Stimulated activated CD4-positive, alpha-beta T cell treated with anti-CD3 and anti-CD28 coated beads, Interleukin-1b, Interleukin-23, amount 100 ng/mL, for 1 hour (primary cell): ENCODE measurements at places on chromosomes 4 and X.

GRCh38 chr4:70927502-70928137 lies 25.5 kb downstream of the MOB1B start:
- no peak for DNase-seq

DNA sequence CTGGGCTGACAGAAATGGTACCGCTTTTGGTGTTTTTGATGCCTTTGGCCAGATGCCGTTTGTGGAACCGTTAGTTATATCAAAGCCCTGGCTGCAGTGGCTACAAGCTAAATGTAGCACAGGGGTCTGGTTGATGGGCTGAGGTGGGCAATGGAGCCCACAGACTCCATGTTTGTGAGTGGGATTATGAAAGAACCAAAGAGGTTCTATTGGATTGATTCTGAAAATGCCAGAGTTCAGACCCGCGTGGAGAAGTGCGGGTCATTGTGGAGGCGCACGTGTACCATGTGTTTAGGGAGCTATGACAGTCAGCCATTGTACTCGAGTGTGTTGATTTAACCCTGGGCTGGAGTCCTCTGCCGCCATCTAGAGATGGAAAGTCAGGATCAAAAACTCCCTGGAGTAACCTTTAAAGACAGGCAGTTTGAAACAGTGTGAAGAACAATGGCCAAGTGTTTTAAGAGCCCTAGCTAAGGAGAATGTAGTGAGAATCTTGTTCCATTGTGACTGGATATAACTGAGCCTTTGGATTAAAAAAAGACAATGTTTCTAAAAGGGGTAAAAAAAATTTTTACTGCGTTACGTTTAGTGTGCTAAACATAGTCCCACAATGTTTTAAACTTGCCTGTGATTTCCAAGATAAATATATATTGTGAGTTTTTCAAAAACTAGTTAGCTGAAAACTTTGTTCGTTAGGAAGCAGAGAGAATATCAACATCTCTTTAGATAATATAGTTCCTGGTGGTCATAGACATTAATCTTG lies 12.7 kb downstream of the ART3 start:
- no peak for DNase-seq

GRCh38 chr4:3688018-3688998 lies 77.9 kb upstream of the ADRA2C start:
- no peak for DNase-seq

GRCh38 chrX:24760363-24761000 lies 66.8 kb downstream of the POLA1 start:
- no peak for DNase-seq

- DNase-seq, result no peak
These were observed 17.7 kb downstream of the PCDH18 start for GRCh38 chr4:137514406-137515111.

DNA sequence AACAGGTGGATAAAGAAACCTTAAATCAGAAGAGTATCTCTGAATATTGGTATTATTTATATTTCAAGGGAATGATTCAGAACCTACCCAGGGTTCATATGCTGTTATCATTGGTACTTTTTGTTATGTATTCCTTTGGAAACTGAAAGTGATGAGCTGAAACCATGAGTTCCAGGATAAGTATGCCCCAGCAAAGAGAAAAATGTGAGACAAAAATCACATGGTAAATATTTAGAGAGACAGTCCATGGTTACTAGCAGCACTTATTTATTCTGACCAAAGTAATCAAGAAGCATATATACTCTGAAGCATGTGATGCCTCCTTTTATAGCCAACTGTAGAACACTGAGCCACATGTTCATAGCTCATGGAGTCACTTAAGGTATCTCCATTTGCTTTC lies 277.7 kb downstream of the ARAP2 start:
- no peak for DNase-seq

DNA sequence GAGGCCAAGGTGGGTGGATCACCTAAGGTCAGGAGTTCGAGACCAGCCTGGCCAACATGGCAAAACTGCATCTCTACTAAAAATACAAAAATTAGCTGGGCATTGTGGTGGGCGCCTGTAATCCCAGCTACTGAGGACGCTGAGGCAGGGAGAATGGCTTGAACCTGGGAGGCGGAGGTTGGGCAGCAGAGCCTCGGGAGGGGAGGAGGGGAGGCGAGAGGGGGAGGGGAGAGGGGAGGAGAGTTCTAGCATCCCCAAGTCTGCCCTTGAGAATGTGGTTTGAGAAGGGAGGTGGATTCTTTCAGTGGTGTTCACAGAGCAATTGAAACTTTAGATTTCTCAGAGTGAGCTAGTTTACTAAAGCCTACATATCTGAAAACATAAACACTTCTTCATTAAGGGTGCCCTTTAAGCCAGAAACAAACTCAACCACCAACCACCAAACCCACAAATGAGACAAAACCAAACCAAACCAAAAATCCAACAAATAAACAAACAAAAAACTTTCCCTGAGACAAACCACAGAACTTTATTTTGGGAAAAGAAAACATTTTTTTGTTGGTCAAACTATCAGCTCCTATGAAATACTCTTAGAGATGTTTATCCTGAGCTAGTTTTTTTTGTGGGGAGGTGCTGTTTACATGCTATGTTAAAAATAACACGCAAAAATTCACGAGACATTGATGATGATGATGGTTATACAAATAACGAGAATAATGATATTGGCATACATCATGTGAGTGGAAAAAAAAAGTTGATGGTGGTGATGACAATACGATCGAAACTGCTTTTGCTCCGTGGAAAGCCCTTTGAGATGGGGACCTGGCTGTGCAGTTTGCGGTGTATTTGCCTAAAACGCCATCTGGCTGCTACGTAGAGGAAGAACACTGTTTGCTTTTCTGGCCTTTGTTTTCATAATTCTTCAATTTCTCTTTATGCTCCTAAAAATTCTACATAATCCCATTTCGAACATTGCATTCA lies 98.2 kb upstream of the PRKX start:
- DNase-seq, result no peak

DNA sequence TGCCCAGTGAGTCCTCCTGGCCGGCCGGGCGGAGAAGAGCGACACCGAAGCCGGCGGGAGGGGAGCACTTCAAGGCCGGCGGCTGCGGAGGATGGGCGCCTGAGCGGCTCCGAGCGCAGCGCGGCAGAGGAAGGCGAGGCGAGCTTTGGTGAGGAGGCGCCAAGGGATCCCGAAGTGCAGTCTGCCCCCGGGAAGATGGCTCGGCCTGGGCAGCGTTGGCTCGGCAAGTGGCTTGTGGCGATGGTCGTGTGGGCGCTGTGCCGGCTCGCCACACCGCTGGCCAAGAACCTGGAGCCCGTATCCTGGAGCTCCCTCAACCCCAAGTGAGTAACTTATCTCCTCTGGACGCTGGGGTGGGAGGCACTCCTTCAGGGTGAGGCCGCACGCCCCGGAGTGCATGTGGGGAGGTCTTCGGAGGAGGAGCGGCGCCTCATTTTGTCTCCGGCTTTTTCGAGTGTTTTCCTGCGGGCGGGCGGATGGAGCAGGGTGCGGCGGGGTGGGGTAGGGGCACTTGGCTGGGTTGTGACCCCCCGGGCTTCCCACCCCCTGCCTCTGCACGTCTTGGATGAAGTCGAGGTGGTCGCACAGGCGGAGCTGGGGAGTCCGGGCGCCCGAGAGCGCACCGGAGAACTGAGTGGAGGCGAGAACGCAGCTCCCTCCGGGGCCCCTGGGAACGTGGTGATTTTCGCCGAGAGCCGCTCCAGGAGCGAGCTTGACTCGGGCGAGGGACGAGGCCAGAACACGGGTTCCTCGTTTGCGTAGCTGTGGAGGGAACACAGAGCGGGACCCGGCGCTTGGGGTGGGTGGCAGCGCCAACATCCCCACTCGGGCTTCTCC lies 979 bp downstream of the EFNB1 start:
- DNase-seq, result no peak

DNA sequence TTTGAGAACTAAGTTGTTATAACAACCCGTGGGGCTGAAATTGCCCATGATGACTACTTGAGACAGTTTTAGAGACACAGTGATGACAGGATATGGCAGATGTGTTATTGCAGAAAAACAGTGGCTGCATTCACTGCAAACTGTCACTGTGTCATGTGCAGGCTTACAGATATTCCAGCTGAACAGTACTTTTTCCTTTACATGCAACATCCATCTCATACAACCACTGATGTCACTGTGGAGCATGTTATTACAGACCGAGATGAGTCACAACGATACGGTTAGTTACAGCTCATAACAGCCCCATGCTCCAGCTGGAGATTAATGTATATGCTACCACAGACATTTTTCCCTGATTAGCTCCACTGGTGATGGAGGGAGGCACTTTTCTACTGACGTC lies 207.4 kb downstream of the TMA16 start:
- no peak for DNase-seq

GRCh38 chr4:127212701-127213100 lies 420.1 kb upstream of the INTU start:
- DNase-seq, result no peak

DNA sequence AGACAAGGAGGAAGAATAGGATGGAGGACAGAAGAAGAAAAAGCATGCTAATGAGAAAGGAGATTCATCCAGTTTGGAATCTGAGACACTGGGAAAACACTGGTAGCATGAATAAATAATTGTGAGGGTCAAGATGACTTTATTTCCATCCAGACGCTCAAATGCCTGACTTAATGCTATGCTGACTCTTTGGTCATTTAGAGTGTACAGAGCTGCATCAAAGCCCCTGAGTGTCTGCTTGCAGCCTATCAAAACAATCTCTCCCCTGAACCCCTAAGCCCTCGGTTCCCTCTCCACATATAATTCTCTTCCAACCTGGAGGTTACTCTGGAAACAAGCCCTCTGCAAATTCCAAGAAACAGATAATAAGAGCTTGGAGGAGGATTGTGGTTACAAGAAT lies 208.8 kb downstream of the MAGEB17 start:
- DNase-seq, result no peak

- no peak for DNase-seq
These were observed 4.4 kb downstream of the MSMO1 start for GRCh38 chr4:165331823-165332222.
